ENCODE measurements at places on chromosomes 3 and 15.

DNA sequence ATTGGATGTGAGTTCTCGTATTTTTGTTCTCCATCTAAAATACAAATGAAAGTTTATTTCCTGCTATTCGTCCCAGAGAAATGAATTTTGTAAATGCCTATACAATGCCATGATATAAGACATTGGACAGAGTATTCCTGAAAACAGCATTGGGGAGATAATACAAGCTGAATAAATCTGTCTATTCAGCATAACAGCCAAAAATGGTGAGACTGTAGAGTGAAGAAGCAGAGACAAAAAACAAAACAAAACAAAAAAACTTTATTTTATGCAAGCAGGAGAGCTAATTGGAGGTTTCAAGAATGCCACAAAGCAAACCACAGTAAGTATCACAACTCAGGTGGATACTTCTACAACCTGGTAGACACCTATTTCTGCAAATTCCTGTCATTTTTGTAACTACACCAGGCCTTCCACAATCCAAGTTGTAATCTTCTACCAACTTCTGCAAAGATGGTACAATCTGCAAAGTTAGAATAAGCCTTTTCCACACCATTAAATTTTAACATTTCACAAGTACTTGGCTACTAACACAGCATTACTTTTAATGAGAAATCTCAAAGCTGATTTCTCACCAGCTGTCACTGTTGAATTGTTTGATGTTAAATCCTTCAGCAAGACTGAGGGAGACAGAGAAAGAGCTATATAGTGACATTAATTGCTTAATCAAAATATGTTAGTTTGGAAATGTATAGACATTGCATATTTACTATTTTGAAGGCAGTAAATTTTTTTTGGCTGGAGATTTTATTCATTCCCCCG is 163.1 kb downstream of the CLSTN2 start:
- no peak for DNase-seq

- no peak for DNase-seq
Measured at GRCh38 chr3:46670891-46671427, 22.5 kb downstream of the ALS2CL start.

DNA sequence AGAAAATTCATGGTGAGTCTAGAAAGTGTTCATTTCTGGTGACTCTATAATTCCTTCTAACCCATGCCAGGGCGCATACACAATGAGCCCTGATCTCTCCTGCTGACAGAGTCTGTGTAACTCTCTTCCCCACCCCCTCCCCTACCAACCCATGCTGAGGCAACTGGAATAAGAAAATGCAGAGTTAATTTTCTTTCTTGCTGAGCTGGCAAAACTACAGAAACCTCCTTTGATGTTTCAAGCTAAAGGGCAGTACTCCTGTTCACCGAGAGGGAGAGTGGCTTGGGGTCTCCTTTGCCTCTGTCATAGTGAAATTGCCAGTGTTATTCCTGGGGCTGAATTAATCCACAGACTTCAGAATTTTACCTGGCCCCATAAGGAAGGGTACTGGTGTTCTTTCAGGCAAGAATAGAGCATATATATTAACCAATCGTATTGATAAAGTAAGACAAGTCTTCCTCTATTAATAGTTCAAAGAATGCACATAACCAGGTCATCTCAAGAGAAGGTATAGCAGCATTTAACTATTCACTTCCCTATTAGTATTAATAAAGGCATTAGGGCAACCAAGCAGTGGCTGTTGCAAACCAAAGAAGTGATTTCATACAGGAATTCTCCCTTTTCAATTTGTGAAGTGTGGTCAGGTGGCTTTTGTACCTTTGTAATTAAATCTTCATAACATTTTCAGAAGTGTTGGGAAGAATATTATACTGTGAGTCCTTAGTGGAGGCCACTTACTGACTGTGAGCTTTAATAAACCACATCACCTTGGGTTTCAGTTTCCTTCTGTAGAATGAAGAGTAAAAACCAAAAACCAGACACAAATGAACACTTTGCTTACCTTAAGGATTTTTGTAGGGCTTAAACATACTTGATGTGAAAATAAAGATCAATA is 4.1 kb downstream of the GAP43 start:
- no peak for DNase-seq

DNA sequence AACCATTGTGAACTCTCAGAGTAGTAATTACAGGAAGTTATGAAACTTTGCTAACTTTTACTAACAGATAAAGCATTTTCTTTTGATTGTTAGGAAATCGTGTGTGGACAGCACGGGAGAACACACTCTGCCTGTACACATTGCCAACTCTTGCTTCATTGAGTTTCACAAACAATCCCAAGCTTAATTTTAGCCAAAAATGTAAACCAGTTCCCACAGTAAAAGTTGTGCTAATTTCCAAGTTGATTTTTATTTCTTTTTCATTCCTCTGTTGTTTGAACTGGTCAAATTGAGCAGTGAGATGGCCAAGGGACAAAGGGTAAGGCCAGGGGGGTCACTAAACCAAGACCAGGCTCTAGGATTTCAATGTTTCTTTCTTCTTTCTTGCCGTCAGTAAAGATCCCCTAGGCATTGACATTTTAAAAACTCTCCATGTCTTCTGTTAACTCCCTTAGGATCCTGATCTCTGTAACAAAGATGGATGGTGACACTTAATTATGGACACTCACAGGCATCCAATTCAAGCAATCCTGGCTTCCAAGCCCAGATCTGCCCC is 414.9 kb downstream of the RBMS3 start:
- DNase-seq: no peak

DNA sequence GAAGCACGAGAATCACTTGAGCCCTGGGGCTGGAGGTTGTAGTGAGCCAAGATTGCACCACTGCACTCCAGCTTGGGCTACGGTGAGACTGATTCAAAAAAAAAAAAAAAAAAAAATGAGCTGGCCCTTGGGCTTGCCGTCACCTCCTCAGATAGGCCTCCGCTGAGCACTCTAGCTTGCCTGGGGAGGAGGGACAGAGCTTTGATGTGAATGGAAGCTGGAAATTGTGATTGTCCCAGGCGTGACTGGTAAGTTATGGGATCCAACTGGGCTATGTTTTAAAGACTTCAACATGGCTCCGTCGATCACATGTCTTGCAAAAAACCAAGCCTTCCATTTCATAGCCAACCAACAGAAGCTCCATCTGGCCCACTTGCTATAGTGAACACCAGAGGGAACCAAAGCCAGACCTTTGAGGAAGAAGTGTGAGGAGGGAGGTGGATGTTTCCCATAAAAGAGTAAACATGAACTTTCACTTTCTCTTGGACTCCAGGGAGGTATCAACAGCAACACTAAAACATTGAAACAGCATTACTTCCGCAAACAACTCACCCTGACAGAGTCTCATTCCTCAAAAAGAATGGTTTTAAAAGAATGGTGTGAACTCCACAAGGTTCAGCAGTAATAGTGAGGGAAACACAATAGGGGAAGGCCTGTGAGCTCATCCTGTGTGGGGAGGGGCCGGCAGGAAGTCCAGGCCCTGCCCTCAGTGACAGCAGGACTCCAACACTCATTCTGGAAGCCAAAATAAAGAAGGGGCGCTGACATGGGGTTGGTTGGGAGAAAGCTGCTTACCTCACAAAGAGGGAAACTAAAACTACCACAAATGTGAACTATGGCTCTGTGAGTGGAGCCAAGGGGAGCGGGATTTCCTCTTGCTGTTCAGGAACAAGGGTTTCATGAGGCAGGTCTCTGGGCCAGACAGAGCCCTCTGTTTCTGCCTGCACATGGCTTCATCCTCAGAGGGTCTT is 59.2 kb upstream of the IL12A start:
- no peak for DNase-seq

DNA sequence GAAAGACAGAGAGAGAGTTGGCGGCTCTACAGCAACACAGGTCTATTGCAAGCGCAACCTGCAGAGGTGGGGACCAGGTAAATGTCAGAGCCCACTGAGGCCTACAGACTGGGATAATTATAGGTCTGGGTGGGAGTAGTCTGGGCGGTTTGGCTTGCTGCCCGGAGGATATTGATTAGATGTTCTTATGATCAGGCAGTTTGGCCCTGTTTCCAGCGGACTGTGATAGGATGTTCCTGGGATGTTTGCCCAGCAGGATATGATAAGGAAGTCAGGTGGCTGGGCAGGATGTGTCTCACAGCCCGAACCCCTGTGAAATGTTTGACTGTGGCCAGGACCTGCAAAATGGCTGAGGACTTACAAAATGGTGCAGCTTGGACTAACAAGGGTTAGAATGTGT is 364.9 kb downstream of the NAALADL2 start:
- no peak for DNase-seq
